ENCODE measurements at places on chromosomes 2 and 18. TPM values are rescaled to one million over a fixed set of nuclear protein-coding genes. Genes with fewer than 3 reads are reported as not detected.

- no peaks in the 10 kb centered on the region for H3K27me3 ChIP-seq
- H3K36me3 ChIP-seq = no peaks in the 10 kb centered on the region
- DNase-seq = no peak
- H3K4me1 ChIP-seq = peaks cover 34% of the 10 kb centered on the region
- H3K4me3 ChIP-seq = no peak overlapping the region
Observed at GRCh38 chr18:3528231-3528630, 78.3 kb downstream of the TGIF1 start.

ARHGAP28 gene
- total RNA-seq = 17.6 TPM

ZEB2 gene
- 8.3 TPM for total RNA-seq

DNA sequence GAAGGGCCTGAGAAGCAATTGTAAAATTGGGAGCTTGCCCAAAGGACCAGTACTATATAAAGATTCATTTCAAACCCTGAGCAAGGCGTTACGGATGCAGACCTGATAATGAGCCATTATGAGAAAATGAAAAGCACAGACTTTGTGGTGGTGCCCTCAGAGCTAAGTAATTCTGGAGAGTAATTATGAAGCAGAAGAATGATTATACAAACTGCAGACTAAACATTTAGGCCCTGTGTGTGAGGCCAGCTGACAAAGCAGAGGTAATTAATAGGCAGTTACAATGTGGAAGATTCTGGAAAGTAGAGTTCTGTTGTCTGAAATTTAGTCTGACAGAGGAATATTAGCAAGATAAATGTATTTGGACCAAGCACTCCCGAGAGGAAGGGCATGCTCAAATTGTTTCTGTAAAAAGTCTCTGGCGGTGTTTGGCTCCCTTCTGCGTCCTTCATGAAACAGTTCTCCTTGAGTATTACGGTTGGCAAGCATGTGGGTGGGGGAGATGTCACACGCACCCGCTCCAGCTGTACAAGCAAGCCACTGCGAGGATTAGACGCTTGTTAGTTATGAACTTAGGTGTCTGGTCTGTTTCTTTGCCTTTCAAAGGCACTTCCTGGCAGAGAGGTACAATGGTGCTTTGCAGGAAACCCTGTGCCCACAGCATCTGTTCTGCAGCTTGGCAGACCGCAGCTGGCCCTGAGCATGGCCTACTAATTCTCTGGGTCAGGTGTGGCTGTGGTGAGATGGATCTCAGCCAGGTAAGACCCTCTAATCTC, 45.5 kb downstream of the CDC42EP3 start:
- no peak overlapping the region for H3K4me3 ChIP-seq
- H3K4me1 ChIP-seq = peaks cover 16% of the 10 kb centered on the region
- DNase-seq = no peak

ALLC gene
- not detected for total RNA-seq

MC4R gene
- not detected for total RNA-seq

GRCh38 chr2:18560797-18561085, 288 bp upstream of the RDH14 start:
- DNase-seq = no peak
- peak overlapping the region; percentile 96 for H3K4me3 ChIP-seq
- peaks cover 29% of the 10 kb centered on the region for H3K4me1 ChIP-seq
- H3K27me3 ChIP-seq = no peaks in the 10 kb centered on the region
- peaks cover 15% of the 10 kb centered on the region for H3K36me3 ChIP-seq

DNA sequence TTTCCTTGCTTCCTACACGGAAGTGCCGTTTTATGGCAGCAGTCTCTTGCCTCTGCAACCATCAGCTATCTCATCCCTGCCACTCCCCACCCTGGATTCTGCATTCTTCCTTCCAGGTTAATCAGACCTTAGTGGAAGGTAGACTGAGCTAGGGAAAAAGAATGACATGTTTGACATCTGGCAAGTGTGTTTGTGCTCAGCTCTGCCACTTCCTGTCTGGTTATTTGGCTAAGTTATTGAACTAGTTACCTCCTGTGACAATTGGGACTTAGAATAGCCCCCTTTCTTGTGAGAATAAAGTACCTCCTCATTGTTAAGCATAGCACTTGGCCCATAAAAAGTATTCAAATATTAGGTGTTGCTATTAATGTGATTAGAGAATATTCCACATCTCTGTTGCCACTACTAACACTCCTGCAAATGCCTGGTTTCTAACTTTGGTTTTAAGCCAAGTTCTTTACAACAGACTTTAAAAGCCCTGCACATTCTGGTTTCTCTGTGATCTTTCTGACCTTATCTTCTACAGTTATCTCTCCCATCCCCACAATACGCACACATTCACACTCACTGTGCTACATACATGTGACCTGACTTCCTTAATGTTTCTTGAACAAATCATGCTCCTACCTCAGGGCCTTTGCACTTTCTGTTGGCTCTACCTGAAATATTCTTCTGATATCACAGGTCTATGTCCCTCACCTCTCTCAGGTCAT, 10.8 kb upstream of the MAPRE2 start:
- H3K36me3 ChIP-seq = no peaks in the 10 kb centered on the region
- H3K27me3 ChIP-seq = no peaks in the 10 kb centered on the region
- H3K4me1 ChIP-seq = no peaks in the 10 kb centered on the region
- H3K4me3 ChIP-seq = no peak overlapping the region
- no peak for DNase-seq

DNA sequence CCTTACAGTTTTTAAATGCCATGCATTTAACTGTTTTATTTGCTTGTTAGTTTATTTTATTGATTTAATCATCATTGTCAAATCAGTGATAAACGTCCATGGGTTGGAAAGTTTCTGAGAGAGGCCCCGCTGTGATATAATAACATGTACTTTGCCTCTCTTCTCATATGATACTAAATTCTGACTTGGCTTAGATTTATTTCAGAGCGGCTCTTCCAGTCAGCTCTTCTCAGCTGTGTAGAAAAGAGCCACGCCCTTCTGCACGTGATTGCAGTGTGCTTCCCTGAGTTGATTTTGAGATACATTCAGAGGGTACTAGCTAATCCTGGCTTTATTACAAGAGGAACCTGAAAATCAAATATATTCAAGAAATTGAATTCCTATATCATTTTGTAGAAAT, 218.6 kb downstream of the KCNE4 start:
- no peak for DNase-seq
- no peak overlapping the region for H3K4me3 ChIP-seq
- H3K27ac ChIP-seq = no peak overlapping the region
- no peaks in the 10 kb centered on the region for H3K4me1 ChIP-seq
- peaks cover 15% of the 10 kb centered on the region for H3K27me3 ChIP-seq
- no peaks in the 10 kb centered on the region for H3K36me3 ChIP-seq

DNA sequence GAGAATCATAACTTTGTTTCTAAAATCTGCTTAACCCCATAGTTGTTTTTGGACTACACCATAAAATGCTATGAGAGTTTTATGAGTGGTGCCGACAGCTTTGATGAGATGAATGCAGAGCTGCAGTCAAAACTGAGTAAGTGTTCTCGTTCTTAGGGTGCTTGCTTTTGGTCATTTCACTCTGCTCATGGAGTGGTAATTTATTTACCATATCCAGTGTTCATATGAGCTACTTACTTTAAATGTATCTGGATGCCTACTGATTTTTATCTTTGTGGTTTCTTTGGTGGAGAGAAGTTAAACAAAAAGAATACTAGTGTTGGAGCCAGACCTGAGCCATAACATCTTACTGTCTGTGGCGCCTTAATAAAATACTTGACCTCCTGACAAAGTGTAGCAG, 16.4 kb downstream of the NDC80 start:
- H3K27ac ChIP-seq = no peak overlapping the region
- H3K4me3 ChIP-seq = no peak overlapping the region
- no peaks in the 10 kb centered on the region for H3K27me3 ChIP-seq
- no peak for DNase-seq
- peaks cover 3% of the 10 kb centered on the region for H3K36me3 ChIP-seq

DNA sequence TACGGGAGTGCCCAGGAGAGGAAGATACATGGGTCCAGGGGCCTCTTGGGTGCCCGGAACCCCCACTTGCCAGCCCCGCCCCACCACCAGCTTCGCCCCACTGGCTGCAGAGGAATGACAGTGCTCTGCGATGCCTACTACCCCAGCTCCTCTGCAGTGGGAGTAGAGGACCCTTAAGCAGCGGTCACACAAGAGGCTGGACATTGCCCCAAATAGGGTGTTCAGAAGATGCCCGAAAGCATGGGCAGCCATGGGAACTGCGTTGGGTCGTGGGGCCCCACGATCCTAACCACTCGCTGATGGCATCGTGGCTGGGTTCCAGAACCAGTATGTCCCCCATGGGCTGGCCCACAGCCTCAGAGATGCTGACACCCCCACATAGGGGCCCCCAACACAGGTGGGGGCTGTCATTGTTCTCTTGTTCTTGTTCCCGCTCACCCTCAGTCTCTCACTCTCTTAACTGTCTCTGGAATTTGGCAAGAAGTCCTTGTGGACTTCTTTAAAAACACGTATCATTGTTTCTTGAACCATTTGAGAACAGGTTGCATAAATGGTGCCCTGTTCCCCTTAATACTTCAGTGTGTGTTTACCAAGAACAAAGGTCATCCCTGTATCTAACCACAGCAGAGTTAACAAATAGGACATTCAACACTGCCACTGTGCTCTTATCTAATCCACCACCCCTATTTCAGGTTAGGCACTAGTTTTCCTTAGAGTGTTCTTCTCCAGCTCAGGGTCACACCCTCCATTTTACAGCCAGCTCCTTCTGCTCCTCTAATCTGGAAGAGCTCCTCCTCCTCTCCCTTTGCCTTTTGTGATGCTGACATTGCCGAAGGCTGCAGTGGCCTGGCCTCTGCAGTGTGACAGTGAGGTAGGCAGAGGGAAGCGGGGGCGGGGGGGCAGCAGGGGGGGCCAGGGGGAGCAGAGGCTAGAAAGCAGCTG, 76.3 kb downstream of the STPG4 start:
- no peak for DNase-seq
- peaks cover 27% of the 10 kb centered on the region for H3K4me1 ChIP-seq
- peak overlapping the region; percentile 69 for H3K27ac ChIP-seq
- H3K36me3 ChIP-seq = no peaks in the 10 kb centered on the region

CDH2 gene
- 38.2 TPM for total RNA-seq

ITM2C gene
- total RNA-seq = 211 TPM

NT5DC4 gene
- total RNA-seq = not detected

- no peak overlapping the region for H3K4me3 ChIP-seq
- no peaks in the 10 kb centered on the region for H3K4me1 ChIP-seq
- no peaks in the 10 kb centered on the region for H3K36me3 ChIP-seq
- peaks cover 13% of the 10 kb centered on the region for H3K27me3 ChIP-seq
Observed at GRCh38 chr2:107349329-107349728, 463.4 kb upstream of the ST6GAL2 start.

DNA sequence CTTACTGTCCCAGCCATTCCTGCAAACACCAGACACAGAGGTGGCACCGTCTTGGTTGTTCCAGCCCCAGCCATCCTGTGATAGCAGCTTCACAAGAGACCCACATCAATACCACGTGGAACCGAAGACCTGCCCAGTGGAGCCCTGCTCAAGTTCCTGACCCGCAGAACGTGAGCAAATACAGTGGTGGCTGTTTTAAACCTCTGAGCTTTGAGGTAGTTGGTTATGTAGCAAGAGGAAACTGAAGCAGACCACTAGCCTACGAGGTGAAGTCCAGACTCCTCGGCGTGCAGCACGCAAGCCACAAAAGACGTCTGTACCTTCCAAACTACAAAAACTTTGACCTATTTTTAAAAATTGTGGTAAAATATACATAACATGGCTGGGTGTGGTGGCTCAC, 96.1 kb upstream of the ODC1 start:
- peaks cover 18% of the 10 kb centered on the region for H3K27me3 ChIP-seq
- no peak overlapping the region for H3K4me3 ChIP-seq
- H3K4me1 ChIP-seq = peaks cover 10% of the 10 kb centered on the region
- no peaks in the 10 kb centered on the region for H3K36me3 ChIP-seq
- no peak overlapping the region for H3K27ac ChIP-seq

- H3K4me1 ChIP-seq = no peaks in the 10 kb centered on the region
- DNase-seq = no peak
- H3K27ac ChIP-seq = no peak overlapping the region
- H3K27me3 ChIP-seq = no peaks in the 10 kb centered on the region
- no peak overlapping the region for H3K4me3 ChIP-seq
Observed at GRCh38 chr2:179455824-179456223, 191.2 kb upstream of the SESTD1 start.

- H3K4me3 ChIP-seq = no peak overlapping the region
- no peak overlapping the region for H3K27ac ChIP-seq
- DNase-seq = no peak
- peaks cover 4% of the 10 kb centered on the region for H3K36me3 ChIP-seq
- peaks cover 27% of the 10 kb centered on the region for H3K4me1 ChIP-seq
Observed at GRCh38 chr2:205607146-205607545, 75.2 kb upstream of the NRP2 start.

SERPINB2 gene
- 45.2 TPM for total RNA-seq

PDE11A gene
- 2.0 TPM for total RNA-seq

GRCh38 chr18:8943900-8944870, 158.3 kb upstream of the NDUFV2 start:
- H3K36me3 ChIP-seq = peaks cover 3% of the 10 kb centered on the region
- peak overlapping the region; percentile 10 for H3K27ac ChIP-seq
- H3K4me3 ChIP-seq = no peak overlapping the region
- H3K4me1 ChIP-seq = peaks cover 19% of the 10 kb centered on the region

DNA sequence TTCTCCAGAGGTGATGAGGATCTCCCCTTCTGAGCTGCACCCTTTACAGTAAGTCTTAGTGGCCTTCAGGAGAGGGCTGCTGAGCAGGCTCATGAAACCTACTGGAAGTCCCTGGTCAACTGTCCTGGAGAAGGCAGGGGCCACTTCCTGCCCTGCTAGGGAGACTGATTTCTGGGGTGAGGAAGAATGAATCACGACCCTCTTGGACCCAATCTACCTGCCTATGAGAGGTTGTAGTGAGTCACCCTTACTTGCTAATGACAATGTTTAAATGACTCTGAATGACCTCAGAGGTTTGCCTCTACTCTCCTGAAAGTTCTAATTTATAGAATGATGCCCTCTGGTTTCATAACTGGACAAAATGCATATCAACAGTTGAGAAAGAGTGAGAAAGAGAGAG, 79.4 kb upstream of the FAM136A start:
- peaks cover 8% of the 10 kb centered on the region for H3K27me3 ChIP-seq
- peak overlapping the region; percentile 65 for H3K4me3 ChIP-seq
- no peaks in the 10 kb centered on the region for H3K36me3 ChIP-seq
- H3K4me1 ChIP-seq = no peaks in the 10 kb centered on the region
